Caki2 (cell line): ENCODE measurements at places on chromosomes 1 and 21.

DNA sequence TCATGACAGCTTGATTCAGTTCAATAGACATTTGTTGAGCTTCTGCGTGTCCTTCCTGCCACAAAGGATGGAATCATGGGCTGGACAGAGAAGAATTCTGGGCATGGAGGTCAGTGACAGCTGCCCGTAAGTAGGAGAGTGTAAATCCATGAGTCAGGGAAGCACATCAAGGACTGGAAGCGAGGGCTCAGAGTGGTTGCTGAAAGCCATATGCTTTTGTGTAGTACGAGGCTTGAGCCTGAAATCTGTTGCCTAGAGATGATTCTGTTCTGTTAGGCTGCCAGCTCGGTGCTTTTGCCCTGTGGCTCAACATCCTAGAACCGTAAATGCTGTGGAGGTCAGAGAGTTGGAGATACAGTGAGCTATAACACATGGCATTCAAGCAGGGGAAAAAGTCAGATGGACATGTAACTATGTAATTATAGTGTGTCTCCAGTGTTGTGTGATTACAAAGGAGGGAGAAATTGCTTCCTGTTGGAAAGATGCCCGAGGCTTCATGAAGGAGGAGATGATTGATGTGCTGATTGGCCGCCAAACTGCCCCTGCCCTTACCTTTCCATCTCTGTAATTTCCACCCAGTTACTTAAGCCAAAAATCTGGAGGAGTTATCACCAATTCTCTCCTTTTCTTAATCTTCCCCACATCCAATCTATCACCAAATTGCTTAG lies 92.8 kb upstream of the CACNA1E start:
- no peak for DNase-seq

GRCh38 chr1:39839651-39840050 lies 43.7 kb downstream of the TRIT1 start:
- no peak for DNase-seq

DNA sequence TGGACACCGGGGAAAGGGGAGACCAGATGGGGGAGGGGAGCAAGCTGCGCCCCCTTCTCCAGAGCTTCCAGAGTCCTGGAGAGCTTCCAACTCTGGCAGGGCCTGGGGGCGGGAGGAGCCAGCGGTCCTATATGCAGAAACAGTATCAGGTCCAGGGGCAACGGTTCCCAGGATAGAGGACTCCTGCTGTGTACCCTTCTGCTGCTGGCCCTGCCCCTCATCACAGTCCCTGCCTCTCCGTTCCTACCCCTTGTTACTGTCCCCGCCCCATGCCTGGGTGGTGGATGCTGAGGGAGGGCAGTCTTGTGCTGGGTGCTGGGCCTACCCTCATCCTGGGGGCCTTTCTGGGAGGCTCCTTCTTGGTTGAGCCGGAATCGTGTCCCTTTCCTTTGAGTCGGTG lies 19.2 kb upstream of the PEX10 start:
- DNase-seq, result no peak

- no peak for DNase-seq
These were observed 193.9 kb upstream of the HMCN1 start for GRCh38 chr1:185540295-185540694.

DNA sequence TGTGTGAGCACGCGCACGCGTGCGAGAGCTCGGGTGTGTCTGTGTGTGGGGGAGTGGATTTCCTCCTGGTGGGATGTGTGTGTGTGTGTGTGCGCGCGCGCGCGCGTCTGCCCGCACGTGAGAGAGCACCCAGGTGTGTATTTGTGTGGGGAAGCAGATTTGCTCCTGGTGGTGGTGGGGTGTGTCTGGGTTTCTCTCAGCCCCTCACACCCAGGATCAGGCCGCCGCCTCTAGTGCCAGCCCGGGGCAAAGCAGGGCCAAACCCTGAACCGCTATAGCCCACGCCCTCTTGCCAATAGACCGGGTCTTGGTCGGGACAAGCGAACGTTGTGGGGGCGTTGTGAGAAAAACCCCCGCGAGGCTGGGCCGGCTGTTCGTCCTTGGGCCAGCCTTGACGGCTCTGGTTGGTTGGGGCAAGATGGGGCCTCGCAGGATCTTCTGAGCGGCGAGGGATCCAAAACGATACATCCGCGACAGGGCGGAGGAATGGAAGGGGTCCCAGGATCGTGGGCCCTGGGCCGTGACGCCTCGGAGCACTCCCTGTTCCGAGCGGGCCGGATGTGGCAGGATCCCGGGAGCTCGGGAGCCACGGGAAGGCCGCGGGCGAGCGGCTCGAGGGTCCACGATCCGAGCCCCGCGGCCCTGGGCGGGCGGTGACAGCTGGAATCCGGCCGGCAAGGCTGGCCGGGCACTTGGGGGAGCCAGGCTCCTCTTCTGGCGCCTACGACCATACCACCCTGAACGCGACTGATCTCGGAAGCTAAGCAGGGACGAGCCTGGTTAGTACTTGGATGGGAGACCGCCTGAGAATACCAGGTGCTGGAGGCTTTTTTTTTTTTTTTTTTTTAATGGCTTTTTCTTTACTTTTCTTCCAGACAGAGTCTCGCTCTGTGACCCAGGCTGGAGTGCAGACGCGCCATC lies 68.2 kb downstream of the RNF187 start:
- DNase-seq, result peak; percentile 45
